Mammary epithelial cell (primary cell): ENCODE measurements at places on chromosomes 6 and 20. TPM values are rescaled to one million over a fixed set of nuclear protein-coding genes. Genes with fewer than 3 reads are reported as not detected.

The ZNF165 gene
- 3.5 TPM for total RNA-seq

The ZBP1 gene
- total RNA-seq, result not detected

The C4A gene
- 4.4 and 8.7 TPM in 2 replicates for total RNA-seq

The RAB44 gene
- total RNA-seq, result 0.17 TPM

The PRDM13 gene
- not detected for total RNA-seq

The GUCA1A gene
- total RNA-seq, result not detected

The JAG1 gene
- total RNA-seq, result 283 TPM
